ENCODE measurements at places on chromosomes 4 and X.
A peak's percentile ranks its signal among the peaks of the same experiment; 100 is the strongest.

- no peak for DNase-seq
Measured at GRCh38 chr4:22029803-22030202, 81.2 kb upstream of the KCNIP4 start.

DNA sequence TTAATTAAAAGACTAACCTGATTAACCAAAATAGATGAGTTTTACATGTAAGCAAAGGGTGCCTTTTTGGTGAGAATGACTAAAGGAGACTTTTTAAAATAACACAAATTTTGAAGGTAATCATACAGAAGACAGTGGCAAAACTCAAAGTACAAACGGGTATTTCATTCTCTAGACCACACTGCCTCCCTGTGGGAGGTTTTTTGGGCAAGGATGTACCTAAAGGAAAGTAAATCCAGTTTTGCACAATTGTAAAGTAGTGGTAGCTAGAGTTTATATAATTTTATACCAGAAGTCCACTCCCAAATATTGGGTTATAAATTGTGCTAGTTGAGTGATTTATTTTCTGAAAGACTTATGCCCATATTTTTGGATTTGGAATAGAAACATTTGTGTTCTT is 201.0 kb downstream of the PAPSS1 start:
- DNase-seq = peak; percentile 17

GRCh38 chr4:186920992-186921391 is 197.3 kb upstream of the FAT1 start:
- DNase-seq = no peak

GRCh38 chr4:150852216-150852615 is 162.9 kb downstream of the LRBA start:
- peak; percentile 51 for DNase-seq

GRCh38 chrX:56728752-56729151 is 291 bp upstream of the NBDY start:
- DNase-seq = peak; percentile 28

GRCh38 chrX:103475381-103475780 is 43.9 kb downstream of the RAB40A start:
- DNase-seq = no peak

DNA sequence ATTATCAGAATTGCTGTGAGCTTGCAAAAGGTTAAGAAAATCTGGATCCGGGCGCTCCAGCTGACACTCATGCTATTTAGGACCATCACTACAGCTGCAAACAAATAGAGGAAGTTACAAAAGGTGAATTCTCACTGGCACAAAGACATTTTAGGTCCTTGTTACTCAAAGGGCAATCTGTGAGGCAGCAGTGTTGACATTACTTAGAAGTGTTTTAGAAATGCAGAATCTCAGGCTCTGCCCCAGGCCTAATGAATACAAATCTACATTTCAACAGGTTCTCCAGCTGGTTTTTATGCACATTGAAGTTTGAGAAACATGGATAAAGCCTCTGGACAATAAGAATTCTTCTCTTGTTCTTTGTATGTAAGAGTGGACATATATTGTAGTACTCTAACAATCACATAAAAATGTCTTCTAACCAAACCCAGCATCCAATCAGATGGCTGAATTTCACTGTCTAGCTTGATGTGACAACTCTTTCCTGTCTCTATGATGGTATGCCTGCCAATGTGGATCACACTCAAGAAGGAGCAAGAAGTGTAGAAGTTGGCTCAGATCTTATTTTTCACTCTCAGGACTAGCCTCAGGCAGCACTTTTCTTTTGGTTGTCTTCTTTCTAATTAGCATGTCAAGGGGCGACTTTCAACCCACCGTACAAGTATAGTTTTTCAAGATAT is 18.8 kb downstream of the SLC7A11 start:
- DNase-seq = peak; percentile 41

GRCh38 chrX:71872542-71873458 is 37.8 kb upstream of the NHSL2 start:
- DNase-seq = no peak

DNA sequence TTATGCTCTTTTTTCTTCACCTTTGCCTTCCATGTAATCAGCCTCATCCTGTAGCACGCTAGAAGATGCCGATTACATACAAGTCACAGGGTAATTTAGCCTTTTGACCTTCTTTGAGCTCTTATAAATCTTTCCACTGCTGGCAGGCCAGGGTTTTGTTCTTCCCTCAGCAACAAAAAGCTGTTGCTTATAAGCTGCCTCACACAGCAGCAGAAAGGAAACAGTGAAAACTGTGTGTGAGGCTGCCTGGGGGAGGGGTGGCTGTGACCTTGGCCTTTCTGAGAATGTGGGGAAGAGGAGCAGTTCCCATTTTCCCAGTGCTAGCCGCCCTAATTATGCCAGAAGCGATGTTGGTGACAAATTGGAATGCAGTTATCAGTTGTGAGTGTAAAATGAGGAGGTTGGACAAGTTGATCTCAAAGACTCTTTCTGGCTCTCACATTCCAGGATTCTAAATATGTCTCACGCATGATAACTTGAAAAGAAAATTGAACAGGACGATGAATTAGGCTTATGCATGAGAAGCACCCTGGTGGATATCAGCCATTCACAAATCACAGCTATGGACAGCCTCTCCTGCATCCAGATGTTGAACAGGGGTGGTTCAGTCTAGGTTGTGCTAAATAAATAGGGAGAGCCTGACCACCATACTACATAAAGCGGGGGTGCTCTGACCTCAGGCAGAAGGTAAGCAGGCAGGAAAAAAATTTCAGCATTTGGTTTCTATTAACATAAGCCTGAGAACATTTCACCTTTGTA is 25.7 kb downstream of the SLITRK2 start:
- DNase-seq = no peak

GRCh38 chr4:94457692-94458106 is 6.0 kb downstream of the PDLIM5 start:
- peak; percentile 39 for DNase-seq

DNA sequence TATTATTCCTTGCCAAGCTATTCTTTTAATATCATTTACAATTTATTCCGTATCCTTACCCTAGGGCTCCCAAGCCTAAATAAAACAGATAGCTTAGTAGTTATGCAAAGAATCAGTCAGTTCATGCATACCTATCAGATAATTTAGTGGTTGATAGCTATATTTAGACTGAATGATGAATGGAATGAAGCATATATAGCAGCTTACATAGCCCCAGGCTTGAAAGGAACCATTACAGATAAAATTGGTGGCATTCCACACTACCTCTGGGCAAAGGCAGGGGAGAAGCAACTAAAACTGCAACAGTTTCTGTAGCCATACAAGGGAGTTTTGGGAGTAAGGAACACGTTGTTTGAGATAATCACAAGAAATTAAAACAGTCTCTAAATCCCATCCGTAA is 2.7 kb downstream of the ACE2 start:
- peak; percentile 47 for DNase-seq

DNA sequence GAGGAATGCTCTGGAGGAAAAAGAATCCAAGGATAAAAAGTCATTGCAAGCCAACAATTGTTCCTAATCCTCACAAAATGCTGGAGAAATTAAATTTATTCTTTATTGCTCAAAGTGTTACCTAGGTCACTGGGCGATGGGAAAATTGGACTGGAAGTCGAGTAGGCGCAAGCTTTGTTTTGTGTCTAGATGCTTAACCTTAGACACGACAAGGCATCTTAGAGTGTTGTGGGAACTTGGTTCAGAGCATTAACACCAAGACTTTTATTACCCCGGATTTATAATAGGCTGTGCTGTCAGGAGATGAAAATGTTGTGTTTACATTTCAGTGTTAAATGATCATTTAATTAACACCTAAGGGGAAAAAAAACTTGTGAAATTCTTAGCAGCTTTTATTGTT is 25.1 kb downstream of the SLIT2 start:
- DNase-seq = no peak

DNA sequence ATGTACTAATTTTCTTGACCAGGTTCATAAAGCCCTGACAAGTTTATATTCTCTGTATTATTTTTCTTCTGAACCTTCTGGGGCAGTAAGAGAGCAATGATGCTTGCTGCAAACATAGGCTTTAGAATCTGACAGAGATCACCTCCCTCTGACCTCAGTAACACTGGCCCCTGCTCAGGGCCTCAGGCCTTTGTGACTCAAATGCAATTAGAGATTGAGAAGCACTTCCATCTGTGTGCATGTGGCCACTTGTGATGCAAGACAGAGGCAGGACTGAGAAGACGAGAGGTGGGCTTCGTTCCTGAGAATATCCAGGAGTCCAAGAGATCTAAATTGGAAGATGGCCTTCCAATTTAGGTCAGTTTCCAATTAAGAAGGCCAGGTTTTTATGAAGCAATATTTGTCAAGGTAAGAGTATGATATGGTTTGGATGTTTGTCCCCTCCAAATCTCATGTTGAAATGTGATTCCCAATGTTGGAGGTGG is 82.8 kb upstream of the VEGFC start:
- DNase-seq = peak; percentile 55

- no peak for DNase-seq
Measured at GRCh38 chrX:8849458-8849857, 48.3 kb upstream of the FAM9A start.

GRCh38 chr4:6875431-6875831 is 34.2 kb upstream of the TBC1D14 start:
- no peak for DNase-seq

GRCh38 chr4:44804301-44804700 is 77.9 kb upstream of the GNPDA2 start:
- DNase-seq = no peak

- no peak for DNase-seq
Measured at GRCh38 chr4:82755650-82756049, 42.9 kb downstream of the SCD5 start.

- no peak for DNase-seq
Measured at GRCh38 chr4:116544946-116545345, 540.4 kb downstream of the TRAM1L1 start.

DNA sequence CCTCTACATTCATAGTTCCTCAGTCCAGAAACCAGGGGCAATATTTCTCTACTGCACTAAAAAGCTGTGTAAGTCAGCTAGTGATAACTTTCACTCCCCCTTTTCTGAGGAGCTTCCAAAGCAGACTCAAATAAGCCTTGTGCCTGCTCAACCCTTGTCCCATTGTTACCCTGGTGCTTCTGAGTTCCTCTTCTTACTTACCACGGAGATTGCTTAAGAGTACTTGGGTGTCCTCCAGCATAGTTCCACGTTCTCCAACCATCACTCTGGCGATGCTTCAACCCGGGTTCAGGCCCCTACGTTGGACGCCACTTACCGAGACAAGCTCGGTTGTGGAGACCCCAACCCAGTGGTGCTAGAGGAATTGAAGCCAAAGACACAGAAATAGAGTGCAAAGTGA is 71.6 kb downstream of the ADAM29 start:
- DNase-seq = no peak

DNA sequence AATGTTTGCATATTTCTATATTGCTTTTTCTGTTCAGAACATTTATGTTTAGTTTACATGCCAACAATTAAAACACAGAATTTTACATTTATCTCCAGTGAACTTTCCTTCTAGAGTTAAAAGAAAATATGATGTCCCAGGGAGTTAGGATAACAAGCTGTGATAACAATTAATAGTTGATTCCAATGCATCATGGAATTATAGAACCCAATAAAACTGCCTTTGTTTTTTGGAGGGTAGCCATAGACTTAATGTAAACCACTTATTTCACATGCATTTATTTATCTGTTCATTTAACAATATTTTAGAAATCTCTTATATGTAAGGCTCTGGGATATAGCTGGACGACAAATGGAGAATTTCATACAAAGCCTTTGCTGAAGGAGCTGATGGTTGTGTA is 180.0 kb downstream of the CFAP299 start:
- DNase-seq = no peak

- DNase-seq = peak; percentile 73
Measured at GRCh38 chr4:145557720-145558119, 61.5 kb upstream of the MMAA start.

DNA sequence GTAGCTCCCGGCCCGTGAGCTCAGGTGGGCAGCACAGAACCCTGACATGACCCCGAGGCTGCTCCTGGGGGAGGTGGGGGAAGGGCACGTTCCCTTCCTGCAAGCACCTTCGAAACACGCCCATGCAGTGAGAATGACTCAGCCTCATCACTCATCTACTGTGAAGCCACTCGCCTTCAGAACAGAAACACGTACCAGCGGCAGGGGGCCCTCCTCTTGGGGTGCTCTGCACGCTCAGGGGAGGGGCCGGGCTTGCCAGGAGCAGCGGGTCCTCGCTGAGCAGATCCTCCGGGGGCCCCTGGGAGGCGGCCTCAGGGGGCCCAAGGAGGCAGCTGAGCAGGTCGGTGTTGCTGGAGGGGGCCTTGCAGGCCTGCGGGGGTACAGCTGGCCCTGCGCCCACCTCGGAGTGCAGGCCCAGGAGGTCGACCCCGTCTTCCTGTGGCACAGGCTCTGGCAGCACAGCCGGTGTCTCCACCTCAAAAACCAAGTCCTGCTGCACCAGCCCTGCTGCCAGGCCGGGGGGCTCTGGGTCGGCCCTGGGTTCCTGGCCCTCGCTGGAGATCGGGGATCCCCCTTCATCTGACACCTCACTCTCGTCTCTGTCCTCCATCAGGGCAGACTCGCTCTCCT is 40.9 kb upstream of the CPLX1 start:
- DNase-seq = no peak

GRCh38 chr4:77952457-77952856 is 89.8 kb downstream of the MRPL1 start:
- DNase-seq = no peak

GRCh38 chr4:145546175-145546915 is 64.7 kb downstream of the SMAD1 start:
- no peak for DNase-seq

DNA sequence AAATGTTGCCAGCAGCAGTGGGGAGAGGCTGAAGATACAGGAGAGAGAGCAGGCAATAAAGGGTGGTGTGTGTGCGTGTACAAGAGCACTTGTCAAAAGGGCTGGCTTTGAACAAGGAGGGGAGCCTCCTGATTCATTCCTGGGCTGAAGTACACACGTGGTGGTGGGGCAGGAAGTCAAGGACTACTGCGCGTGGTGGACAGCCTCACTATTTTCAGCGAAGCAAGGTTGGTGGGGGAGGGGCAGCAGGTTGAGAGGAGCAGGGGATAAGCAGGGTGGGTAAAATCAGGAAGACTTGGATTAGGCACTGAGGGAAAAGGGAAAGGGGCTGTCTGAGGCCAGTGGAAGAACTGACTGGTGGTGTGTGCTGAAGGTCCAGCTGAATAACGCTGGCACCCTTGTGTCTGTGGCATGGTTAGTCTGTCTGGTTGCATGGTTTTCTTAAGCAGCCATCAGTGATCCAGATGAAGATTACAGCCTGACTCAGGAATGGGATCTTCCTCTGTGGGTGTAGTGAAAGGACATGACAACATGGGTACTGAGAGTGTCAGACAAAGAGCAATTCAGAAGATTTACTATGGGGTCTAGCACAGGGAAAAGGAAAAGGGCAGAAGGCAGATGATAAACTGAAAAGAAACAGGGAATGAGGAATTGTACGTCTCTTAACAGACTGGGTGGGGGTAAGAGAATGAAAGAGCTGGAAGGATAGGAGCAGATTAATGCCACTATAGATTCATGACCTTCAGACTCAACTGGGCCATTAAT is 149.8 kb downstream of the CHM start:
- DNase-seq = no peak

- DNase-seq = no peak
Measured at GRCh38 chrX:42934020-42934726, 156.2 kb upstream of the PPP1R2C start.

- peak; percentile 66 for DNase-seq
Measured at GRCh38 chrX:129523079-129523911, at the start of gene SMARCA1. Gene SMARCA1 (minus strand): TSS chrX:129523490. CDS start chrX:129523370, 120 bp downstream.
